Immature natural killer cell (primary cell): ENCODE measurements at places on chromosomes 3 and 15.

- no peaks in the 10 kb centered on the region for H3K4me1 ChIP-seq
- DNase-seq = no peak
- H3K27me3 ChIP-seq = no peaks in the 10 kb centered on the region
- no peak overlapping the region for H3K4me3 ChIP-seq
Observed at GRCh38 chr3:124429129-124429815, 301.0 kb upstream of the UMPS start.

- no peak for DNase-seq
- H3K4me3 ChIP-seq = no peak overlapping the region
- peaks cover 14% of the 10 kb centered on the region for H3K4me1 ChIP-seq
- no peak overlapping the region for H3K27ac ChIP-seq
Observed at GRCh38 chr15:31457161-31457560, 130.5 kb downstream of the KLF13 start.

- DNase-seq = no peak
- peaks cover 5% of the 10 kb centered on the region for H3K27me3 ChIP-seq
- no peak overlapping the region for H3K4me3 ChIP-seq
Observed at GRCh38 chr15:84811151-84811550, 6.0 kb upstream of the ALPK3 start.

GRCh38 chr3:99317201-99317600 lies 321.2 kb upstream of the COL8A1 start:
- peaks cover 3% of the 10 kb centered on the region for H3K27me3 ChIP-seq
- no peaks in the 10 kb centered on the region for H3K36me3 ChIP-seq
- H3K4me3 ChIP-seq = no peak overlapping the region
- H3K27ac ChIP-seq = no peak overlapping the region
- H3K4me1 ChIP-seq = no peaks in the 10 kb centered on the region

DNA sequence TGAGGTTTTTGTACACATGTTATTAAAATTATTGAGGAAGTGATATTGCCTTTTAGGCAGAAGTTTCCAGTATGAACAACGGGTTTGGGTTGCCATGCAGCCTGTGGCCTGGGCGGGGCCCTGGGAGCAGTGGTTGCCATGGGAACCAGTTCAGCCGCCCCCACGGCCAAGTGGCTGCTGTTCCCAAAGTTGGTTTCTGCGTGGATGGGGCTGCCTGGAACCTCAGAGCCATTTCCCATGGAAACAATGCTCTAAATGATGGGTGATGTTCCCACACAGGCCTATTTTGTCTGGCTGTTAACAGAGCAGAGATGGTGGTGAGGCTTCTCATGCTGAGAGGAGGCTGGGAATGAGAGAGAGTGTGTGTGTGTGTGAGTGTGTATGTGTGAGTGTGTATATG lies 19.5 kb downstream of the MRAS start:
- H3K27ac ChIP-seq = no peak overlapping the region
- no peak overlapping the region for H3K4me3 ChIP-seq
- H3K36me3 ChIP-seq = no peaks in the 10 kb centered on the region
- peaks cover 6% of the 10 kb centered on the region for H3K27me3 ChIP-seq
- no peaks in the 10 kb centered on the region for H3K4me1 ChIP-seq
- no peak for DNase-seq

DNA sequence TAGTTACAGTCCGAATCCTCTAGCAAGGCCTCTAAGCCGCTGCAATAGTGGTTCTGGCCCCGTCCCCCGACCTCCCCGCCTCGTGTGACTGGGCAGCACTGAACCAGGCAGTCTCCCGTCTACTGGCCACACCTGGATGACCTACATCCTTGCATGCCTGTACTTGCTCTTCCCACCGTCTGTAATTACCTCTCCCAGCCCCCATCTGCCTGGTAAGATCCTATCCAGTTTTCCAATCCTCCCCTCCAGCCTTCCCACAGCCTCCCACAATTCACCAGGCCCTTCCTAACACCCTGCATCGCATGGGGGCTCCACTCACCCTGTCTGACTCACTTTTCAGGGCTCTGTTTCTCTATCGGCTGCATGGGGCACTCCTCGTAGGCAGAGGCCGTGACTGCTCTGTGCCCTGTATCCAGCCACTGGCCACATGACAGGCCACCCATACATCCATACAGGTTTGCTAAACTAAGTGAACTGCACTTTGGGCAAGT lies 32.8 kb downstream of the XXYLT1 start:
- peak overlapping the region; percentile 64 for H3K4me3 ChIP-seq
- peaks cover 10% of the 10 kb centered on the region for H3K36me3 ChIP-seq
- peak overlapping the region; percentile 59 for H3K27ac ChIP-seq
- H3K4me1 ChIP-seq = peaks cover 21% of the 10 kb centered on the region
- H3K27me3 ChIP-seq = no peaks in the 10 kb centered on the region

DNA sequence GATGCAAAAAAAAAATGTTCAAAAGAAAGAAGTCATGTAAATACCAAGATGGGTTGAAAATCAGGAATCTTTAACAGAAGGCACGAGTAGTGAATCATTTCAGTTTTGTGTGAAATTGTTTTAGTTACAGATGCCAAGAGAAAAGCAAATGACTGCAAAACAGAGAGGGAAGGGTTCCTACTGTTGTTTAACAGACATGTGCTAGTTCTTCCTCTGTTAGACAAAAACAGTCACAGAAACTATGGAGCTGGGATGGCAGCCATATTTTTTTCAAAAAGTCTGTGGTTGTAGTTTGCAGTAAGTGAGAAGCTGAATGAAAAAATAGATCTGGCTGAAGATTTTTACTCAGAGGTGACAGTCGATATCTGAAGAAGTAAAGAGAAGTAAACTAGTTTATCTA lies 511.9 kb downstream of the ZIC1 start:
- H3K4me1 ChIP-seq = no peaks in the 10 kb centered on the region
- H3K36me3 ChIP-seq = no peaks in the 10 kb centered on the region
- H3K27ac ChIP-seq = no peak overlapping the region
- peaks cover 4% of the 10 kb centered on the region for H3K27me3 ChIP-seq
- no peak for DNase-seq
